ENCODE measurements at places on chromosomes 5 and 9.
A peak's percentile ranks its signal among the peaks of the same experiment; 100 is the strongest.

GRCh38 chr9:83520292-83520691, 17.9 kb downstream of the FRMD3 start:
- DNase-seq, result no peak

- no peak for DNase-seq
These were observed 188.6 kb downstream of the NR3C1 start for GRCh38 chr5:143214890-143215289.

- no peak for DNase-seq
These were observed 13.8 kb downstream of the FOXE1 start for GRCh38 chr9:97866848-97867247.

GRCh38 chr5:78659114-78659513, 10.5 kb upstream of the LHFPL2 start:
- no peak for DNase-seq

GRCh38 chr5:154190595-154191304, at the start of gene GALNT10:
Gene GALNT10 (plus strand): TSS chr5:154190733. CDS start chr5:154190867, 134 bp downstream.
- peak; percentile 72 for DNase-seq

DNA sequence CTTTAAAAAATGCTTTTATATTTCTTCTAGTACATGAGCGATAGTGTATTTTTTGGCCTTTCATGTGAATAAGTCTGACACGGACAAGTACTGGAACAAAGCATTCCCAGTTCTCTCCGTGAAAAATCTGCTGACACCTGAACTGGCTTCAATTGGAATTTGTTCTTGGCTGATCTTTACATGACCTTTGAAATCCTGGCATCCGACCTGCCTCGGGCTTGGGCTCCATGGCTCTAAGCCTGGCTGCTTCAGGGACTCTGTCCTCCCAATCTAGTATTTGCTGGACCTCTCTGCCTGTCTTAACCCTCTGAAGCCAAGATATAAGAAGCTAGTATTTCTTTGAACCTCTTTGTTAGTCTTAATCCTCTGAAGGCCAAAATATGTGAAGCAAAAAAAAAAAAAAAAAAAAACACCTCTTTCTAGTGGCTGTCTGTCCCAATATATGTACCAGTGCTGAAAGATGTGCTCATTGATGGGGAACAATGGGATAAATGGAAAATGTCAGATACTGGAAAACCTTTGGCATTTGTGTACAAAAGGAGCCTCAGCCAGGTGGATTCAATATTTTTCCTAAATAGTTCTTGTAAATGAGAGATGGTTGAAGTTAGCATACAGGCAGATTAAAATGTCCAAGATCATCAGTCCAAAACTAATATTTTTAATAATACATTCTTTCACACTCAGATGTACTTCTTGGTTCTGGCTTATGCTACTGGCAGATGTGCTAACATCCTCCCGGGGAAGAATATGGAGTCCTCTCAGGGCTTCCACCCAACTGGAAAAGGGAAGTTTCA, 470.6 kb downstream of the TUSC1 start:
- no peak for DNase-seq

- DNase-seq, result no peak
These were observed 5.4 kb upstream of the HMHB1 start for GRCh38 chr5:143806579-143806978.
